ENCODE measurements at places on chromosomes 1 and 21.

- DNase-seq = no peak
Observed at GRCh38 chr1:13541435-13542215, 27.8 kb upstream of the LRRC38 start.

DNA sequence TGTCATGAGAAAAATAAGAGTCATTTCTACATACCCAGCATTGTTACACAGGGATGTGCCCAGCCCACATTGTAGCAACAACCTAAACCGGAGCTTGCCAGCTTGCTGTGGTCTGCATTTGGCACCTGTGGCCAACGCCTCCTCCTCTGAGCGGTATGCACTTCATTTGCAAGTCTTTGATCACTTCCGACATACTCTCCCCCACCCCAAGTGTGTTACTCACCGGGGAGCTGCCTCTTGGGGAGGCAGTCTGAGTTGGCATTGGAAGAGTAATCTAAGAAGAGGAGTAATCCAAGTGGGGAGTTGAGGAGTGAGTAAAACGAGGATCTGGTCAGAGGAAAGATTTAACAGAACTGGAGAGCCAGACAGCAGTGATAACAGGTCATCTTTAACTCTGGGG lies 3.8 kb downstream of the BCL9 start:
- DNase-seq = no peak

DNA sequence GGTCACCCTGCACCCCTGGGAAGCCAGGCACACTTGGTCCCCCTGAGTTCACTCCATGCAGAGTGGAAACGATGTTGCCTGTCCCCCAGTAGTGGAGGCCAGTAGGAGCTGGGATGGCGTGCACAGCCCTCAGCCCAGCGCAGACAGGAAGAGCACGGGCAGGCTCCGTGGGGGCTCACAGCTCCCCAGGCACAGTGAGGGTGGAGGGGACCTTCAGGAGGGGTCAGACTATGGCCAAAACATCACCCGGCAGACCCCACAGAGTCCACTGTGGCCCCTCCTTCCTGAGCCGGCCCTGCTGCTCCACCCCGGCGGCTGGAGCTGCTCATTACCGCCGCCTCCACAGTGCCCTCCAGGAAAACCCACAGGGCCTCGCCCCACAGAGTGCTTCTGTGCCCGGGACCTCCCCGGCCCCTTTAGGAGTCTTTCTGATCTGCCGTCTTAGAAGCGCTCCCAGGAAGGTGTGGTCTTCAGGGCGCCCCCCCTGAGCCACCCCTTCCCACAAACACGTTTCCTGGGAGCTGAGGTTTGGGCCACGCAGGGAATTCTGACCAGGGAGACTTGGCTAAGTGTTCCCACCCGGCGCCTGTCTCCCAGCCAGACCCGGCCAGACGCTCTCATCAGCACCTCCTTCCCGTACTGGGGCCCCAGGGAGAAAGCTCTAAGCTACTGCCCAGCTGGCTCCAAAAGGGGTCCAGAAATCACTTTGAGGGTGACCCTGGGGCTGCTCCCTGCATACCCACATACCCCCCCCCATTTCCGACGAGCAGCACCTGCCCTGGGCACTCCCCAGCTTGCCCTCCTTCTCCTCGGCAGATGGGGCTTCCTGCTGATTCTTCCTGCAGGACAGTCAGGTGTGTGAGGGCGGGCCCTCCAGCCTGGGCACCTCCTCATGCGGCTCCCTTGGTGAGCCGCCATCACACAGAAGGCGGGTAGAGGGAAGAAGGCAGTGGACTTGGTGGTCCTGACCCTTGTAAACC lies 38.8 kb downstream of the RIPK4 start:
- DNase-seq = no peak

- DNase-seq = peak; percentile 54
Observed at GRCh38 chr1:176843352-176844297, 320.9 kb downstream of the ASTN1 start.

GRCh38 chr1:234555390-234556024 lies 54.5 kb downstream of the IRF2BP2 start:
- no peak for DNase-seq

DNA sequence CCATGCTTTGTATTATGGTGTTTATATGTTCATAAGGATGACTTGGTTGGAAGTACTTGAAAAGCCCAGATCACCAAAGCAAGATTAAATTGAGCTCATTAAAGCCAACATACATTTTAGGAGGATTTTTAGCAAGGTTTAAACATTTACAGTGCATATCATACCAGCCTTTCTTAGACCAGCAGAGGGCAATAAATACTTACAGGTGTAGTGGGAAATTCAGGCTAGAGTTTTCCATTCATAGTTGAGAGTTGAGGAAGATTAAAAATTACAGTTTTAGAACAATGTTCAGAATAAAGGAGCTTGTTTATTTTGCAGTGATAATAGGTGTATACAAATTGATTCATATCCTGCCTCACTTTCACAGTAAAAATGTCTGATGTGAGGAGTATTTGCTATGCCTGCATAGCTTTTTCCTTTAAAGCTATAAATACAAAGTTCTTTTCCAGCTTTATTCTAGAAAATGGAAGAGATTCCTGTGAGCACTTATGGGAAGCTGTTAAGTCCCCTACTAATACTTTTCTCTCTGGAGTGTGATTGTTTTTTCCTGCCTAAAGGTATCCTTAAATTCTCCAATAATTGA lies 35.3 kb downstream of the DTL start:
- DNase-seq = no peak

- no peak for DNase-seq
Observed at GRCh38 chr1:152621993-152622392, 910 bp downstream of the LCE3A start.

DNA sequence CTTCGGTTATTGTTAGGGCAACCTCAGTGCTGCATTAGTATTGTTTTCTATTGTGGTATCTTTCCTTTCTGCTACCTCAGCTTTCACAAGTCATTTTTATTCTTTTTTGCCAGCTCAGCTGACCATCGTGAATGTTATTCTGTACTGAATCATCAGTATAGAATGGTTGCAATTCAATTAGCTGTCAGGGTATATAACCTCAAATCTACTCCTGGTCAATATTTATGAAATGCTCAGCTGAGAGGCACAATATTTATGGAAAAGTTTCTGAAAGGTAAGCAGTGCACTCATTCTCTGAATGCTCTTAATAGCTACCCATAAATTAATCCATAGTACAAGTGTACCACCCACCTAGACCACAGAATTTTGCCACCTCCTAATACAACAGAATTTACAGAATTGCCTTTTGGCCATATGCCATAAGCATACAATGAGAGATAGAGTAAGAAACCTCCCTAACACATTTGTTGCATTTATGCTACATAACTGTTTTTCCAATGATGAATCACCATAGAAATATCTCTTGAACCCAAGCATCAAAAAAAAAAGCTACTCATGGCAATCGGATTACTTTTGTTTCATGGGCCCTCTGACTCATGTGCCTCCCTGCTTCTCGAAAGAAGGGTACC lies 732.6 kb upstream of the CHRM3 start:
- no peak for DNase-seq
